ENCODE measurements at places on chromosomes 3 and 15. TPM values are rescaled to one million over a fixed set of nuclear protein-coding genes. Genes with fewer than 3 reads are reported as not detected.

DNA sequence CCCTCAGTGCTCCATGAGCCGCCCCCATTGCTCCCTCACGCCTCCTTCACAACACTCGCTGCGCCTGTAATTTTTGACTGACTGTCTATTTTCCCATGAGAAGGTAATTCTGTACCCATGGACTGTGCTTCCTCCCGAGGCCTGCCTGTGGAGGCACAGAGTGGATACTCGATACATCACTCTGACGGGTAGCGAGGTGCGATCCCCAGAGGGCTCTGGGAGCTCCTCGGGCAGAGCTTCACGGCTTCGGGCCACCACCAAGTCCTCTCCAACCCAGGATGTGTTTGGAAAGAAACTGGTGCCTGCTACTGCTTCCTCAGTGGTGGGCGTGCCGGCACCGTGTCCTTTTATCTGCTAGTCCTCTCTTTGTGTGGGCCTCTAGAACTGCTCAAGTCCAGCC is 108.6 kb upstream of the DLG1 start:
- H3K36me3 ChIP-seq = no peaks in the 10 kb centered on the region
- no peak for DNase-seq
- H3K27me3 ChIP-seq = no peaks in the 10 kb centered on the region

- no peaks in the 10 kb centered on the region for H3K36me3 ChIP-seq
- H3K27me3 ChIP-seq = no peaks in the 10 kb centered on the region
- H3K4me1 ChIP-seq = no peaks in the 10 kb centered on the region
- no peak overlapping the region for H3K4me3 ChIP-seq
- H3K27ac ChIP-seq = no peak overlapping the region
These were observed 25.9 kb upstream of the GABRG3 start for GRCh38 chr15:26945046-26945445.

- H3K4me1 ChIP-seq = no peaks in the 10 kb centered on the region
- no peak for DNase-seq
- no peaks in the 10 kb centered on the region for H3K27me3 ChIP-seq
- no peak overlapping the region for H3K27ac ChIP-seq
These were observed 35.9 kb downstream of the SAXO2 start for GRCh38 chr15:82298520-82298919.

DNA sequence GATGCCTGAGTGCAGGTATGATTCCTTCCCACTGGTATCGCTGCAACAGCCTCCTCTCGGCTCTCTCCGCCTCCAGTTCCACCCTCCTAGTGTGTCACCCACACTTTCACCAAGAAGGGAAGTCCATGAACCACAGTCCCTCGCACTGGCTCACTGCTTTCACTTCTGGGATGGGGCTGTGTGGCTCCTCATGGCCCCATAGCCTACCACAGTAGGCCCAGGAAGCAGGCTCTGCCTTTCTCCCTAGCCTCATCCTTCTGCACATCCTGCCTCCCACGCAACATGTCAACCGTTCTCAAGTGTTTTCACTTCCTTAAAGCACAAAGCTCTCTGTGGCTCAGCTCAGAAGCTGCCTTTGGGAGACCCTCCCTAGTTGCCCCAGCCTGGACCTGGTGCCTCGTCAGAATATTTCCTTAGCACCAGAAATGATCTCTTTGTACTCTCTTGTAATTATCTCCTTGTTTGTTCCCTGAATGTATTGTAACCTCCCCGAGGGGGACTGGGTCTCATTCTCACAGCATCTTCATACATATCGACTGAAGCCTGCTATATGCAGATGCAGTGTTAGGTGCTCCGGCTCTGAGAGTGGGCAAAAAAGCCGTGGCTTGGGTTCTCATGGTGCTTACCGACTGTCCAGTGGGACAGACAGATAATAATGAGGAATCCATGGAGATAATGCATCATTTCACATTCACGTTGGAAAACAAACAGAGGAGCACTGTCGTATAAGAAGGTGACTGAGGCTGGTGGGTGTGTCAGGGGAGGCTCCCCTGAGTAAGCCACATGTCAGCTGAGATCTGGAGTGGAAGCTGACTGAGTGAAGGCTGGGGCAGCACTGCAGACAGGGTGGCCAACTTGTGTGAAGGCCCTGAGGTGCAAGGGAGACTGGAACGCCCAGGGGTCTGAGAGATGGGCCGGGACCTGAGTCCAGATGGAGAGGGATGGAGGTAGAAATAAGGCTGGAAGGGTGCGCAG is 107.1 kb downstream of the DGKG start:
- H3K27me3 ChIP-seq = no peaks in the 10 kb centered on the region
- H3K27ac ChIP-seq = no peak overlapping the region
- peaks cover 11% of the 10 kb centered on the region for H3K4me1 ChIP-seq
- no peak for DNase-seq
- no peaks in the 10 kb centered on the region for H3K36me3 ChIP-seq
- no peak overlapping the region for H3K4me3 ChIP-seq

DNA sequence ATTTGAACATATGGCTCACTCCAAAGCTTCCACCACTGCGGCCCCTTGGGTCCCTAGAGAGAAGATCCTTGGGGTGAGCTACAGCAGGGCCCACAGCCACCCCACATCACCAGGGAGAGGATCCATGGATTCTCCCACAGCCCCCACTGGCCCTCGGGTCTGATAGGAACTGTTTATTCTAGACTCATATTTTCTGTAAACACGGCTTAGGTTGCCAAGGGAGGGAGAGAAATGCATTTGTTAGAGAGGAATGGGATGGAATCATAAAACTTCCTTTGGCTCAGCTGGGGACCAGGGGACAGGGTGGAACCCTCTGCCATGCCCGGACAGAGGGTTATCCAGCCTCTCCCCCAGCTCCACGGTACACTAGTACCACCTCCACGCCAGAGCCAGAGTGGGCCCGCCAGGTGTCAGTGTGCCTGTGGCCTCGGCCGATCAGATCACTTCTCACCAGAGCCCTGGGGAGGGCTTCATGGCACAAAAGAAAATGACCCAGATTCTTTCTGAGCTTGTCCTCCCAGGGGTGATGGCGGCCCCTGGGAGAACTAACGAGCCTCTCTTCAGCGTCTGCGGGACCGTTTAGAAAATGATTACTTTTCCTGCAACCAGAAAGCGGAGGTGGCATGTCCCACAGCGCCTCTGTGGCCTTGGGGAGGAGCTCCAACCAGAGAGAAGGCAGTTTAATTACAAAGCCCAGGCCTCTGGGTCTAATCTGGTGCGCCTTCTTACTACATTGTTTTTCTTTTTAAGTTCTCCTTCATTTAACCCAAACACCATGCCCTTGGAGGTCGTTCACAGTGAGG is 33.7 kb downstream of the ADCY5 start:
- H3K4me3 ChIP-seq = no peak overlapping the region
- H3K36me3 ChIP-seq = no peaks in the 10 kb centered on the region
- DNase-seq = no peak
- H3K27me3 ChIP-seq = no peaks in the 10 kb centered on the region
- no peaks in the 10 kb centered on the region for H3K4me1 ChIP-seq

DNA sequence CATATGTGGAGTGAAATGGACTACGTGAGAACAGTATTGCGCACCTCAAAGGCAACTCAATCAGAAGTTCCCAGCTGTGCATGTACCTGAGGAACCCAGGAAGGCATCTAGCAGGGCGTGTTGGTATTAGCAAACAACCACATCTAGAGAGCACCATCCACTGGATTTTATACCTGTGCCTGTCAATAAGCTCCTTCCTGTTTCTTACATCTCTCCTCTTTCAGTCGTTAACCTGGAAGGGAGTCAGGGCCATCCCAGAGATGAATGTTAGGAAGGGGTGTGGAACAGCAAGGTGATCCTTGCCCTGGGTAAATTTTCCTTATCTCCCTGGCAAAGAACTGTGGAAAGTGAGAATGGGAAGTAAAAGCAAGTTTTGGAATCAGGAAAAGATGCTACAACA is 29.6 kb upstream of the CHMP2B start:
- H3K4me3 ChIP-seq = no peak overlapping the region
- H3K36me3 ChIP-seq = no peaks in the 10 kb centered on the region
- DNase-seq = no peak
- H3K4me1 ChIP-seq = no peaks in the 10 kb centered on the region

- no peaks in the 10 kb centered on the region for H3K27me3 ChIP-seq
- no peak overlapping the region for H3K4me3 ChIP-seq
- no peak for DNase-seq
- H3K27ac ChIP-seq = no peak overlapping the region
- H3K36me3 ChIP-seq = no peaks in the 10 kb centered on the region
These were observed 55.2 kb downstream of the UNC13C start for GRCh38 chr15:54033356-54033860.

GRCh38 chr15:82742134-82742533 is 32.5 kb upstream of the AP3B2 start:
- DNase-seq = no peak
- 0 out of 2 replicates have a peak, but pooled peaks cover 6% of the 10 kb centered on the region for H3K4me1 ChIP-seq
- no peak overlapping the region for H3K4me3 ChIP-seq
- no peaks in the 10 kb centered on the region for H3K36me3 ChIP-seq
- H3K27ac ChIP-seq = no peak overlapping the region

DNA sequence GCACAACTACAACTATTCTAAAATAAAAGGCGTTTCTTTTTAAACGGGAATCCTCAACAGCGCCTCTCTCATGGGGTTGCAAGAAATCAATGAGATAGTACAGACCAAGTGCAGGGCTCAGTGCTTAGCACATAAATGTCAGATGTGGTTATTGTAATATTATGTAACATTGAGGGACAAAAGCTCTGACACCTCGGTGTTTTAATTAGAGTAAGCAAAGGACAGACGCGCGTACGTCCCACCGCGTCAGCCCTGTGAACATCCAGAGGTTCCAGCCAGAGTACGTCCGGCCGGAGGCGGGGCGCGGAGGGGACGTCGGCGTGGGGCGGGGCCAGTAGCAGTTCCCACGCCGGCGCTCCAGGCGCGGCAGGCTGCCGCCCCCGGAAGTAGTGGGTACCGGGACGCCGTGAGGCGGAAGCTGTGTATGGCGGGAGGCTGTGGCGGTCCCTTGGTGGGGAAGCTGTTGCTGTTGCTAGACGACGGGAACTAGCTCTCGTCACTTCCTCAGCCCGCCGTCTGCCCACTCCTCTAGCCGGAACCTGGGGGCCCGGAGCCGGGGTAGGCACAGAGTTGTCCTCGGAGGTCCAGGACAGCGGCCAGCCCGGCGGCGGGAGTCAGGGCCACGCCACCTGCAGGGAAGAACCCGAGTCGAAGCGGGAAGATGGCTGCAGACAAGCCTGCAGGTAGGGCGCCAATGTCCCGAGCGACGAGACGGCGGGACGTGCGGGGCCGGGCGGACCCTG is at the start of gene CNOT10:
Gene CNOT10, plus strand, starts transcription at position 389 of the 743 bp plus-strand sequence. Its CDS starts 273 bp downstream, at position 662.
- peak within 1 kb of the TSS; percentile 81 for H3K4me3 ChIP-seq
- peaks cover 19% of the 10 kb centered on the region for H3K4me1 ChIP-seq
- H3K27me3 ChIP-seq = no peaks in the 10 kb centered on the region
- H3K27ac ChIP-seq = peak within 1 kb of the TSS; percentile 75
- DNase-seq = peak; percentile 84

DNA sequence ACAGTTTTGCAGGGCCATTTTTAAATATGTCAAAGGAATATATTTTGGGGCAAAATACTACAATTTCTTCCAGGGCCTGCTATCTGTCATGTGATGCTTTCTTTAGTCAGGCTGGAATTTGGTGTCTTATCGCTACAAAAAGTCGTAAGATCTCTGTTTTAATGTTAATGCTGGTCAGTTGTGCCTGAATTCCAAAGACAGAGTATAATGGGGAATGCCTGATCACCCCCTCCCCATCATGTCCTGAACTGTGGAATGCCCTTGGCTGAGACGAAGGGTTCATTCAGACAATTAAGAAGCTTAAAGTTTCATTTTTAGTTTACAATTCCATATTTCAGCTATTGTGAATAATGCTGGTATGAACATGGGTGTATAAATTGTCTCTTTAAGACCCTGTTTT is 203.0 kb downstream of the TBC1D5 start:
- no peaks in the 10 kb centered on the region for H3K27me3 ChIP-seq
- H3K27ac ChIP-seq = no peak overlapping the region
- no peak for DNase-seq
- no peaks in the 10 kb centered on the region for H3K36me3 ChIP-seq

- no peak for DNase-seq
- H3K36me3 ChIP-seq = no peaks in the 10 kb centered on the region
- no peaks in the 10 kb centered on the region for H3K4me1 ChIP-seq
These were observed 799 bp upstream of the C2CD4B start for GRCh38 chr15:62165793-62166375.

DNA sequence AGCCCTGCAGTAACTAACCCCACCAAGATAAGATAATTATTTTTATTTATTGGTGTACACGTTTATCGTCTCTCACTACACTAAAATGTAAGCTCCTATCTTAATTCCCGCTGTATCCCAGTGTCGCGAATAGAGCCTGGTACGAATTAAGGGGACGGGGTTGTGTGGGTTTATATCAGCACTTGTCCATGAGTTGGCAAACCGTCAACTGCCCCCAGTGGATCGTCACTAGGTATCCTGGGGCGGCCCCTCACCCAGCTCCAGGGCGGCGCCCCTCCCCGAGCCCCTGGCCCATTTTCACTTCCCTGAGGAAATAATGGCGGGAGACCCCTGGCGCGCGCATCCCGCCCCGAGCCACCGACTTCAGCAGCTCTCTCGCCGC is 465 bp downstream of the RUVBL1 start:
- H3K27me3 ChIP-seq = no peaks in the 10 kb centered on the region
- DNase-seq = no peak
- no peaks in the 10 kb centered on the region for H3K4me1 ChIP-seq
- H3K4me3 ChIP-seq = peak overlapping the region; percentile 90
- peaks cover 3% of the 10 kb centered on the region for H3K36me3 ChIP-seq
- peak overlapping the region; percentile 77 for H3K27ac ChIP-seq

GRCh38 chr3:115245438-115245837 is 98.3 kb upstream of the ZBTB20 start:
- no peaks in the 10 kb centered on the region for H3K36me3 ChIP-seq
- peak; percentile 67 for DNase-seq
- H3K4me1 ChIP-seq = peaks cover 6% of the 10 kb centered on the region
- H3K27me3 ChIP-seq = no peaks in the 10 kb centered on the region
- H3K27ac ChIP-seq = no peak overlapping the region
- no peak overlapping the region for H3K4me3 ChIP-seq

- peaks cover 33% of the 10 kb centered on the region for H3K27me3 ChIP-seq
- no peaks in the 10 kb centered on the region for H3K4me1 ChIP-seq
- H3K4me3 ChIP-seq = no peak overlapping the region
- no peak for DNase-seq
- no peaks in the 10 kb centered on the region for H3K36me3 ChIP-seq
These were observed 73.1 kb downstream of the RORA start for GRCh38 chr15:61155741-61156700.

- DNase-seq = peak; percentile 70
- no peaks in the 10 kb centered on the region for H3K4me1 ChIP-seq
These were observed 29.5 kb upstream of the ZNF710 start for GRCh38 chr15:89971592-89971997.

DNA sequence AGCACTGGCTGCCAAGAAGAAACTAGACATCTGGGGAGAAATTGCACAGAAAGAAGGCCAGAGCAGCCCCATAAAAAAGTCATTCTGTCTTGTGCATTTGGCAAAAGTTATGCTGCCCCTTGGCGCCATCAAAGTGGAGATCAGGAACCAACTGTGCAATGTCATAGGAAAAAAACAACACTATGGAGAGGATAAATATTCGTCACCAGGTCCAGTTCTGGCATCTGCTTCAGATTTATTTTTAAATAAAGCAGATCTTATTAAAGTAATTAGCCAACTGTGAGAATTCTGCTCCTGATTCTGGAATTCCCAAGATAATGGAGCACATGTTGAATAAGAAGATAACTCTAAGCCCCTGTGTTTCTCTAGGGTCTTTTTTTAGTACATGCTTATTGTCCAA is 500.0 kb upstream of the IL12A start:
- H3K4me1 ChIP-seq = no peaks in the 10 kb centered on the region
- no peak overlapping the region for H3K4me3 ChIP-seq
- DNase-seq = no peak

The TERB2 gene
- not detected for total RNA-seq

The CCDC71 gene
- 32.8 TPM for total RNA-seq

The GP5 gene
- 0.15 TPM for total RNA-seq
